Astrocyte of the cerebellum (primary cell): ENCODE measurements at places on chromosomes 1 and 21.

DNA sequence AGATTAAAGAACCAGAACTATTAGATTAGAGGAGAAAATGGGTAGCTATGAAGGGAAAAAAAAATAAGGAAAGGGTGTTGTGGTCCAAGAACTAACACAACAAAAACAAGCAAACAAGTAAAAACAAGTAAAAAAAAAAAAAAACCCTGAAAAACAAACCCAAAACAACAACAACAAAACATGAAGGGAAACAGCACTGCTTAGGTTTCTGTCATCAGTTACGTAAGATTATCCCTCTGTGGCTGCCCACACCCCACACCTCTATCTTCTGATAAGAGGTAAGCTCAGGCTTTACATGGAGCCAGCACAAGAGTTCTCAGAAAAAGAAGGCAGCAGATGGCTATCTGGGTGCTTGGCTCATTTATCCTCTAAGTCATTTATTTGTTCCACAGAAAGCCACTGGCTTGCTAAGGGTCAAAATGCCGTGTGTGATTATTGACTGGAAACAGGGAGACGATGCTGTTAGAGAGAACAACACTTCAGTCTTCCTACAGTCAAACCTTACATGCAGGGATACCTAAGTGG, 57.5 kb downstream of the KIAA0319L start:
- DNase-seq: no peak

GRCh38 chr1:15146971-15147376, 6.6 kb upstream of the TMEM51 start:
- DNase-seq: no peak

- DNase-seq: no peak
Measured at GRCh38 chr1:203722909-203723308, 42.1 kb upstream of the LAX1 start.

- no peak for DNase-seq
Measured at GRCh38 chr1:42419126-42419821, 36.5 kb downstream of the ZMYND12 start.

GRCh38 chr1:195141294-195141693, 1466.9 kb downstream of the KCNT2 start:
- DNase-seq: no peak

- no peak for DNase-seq
Measured at GRCh38 chr1:51418384-51418959, 88.1 kb upstream of the TTC39A start.

- DNase-seq: no peak
Measured at GRCh38 chr1:66750577-66750976, 1.7 kb upstream of the DYNLT5 start.

- no peak for DNase-seq
Measured at GRCh38 chr1:186923486-186923885, 94.7 kb downstream of the PLA2G4A start.

- no peak for DNase-seq
Measured at GRCh38 chr1:240816472-240816871, 204.5 kb upstream of the GREM2 start.

GRCh38 chr1:117812869-117813511, 116.4 kb downstream of the GDAP2 start:
- DNase-seq: no peak

DNA sequence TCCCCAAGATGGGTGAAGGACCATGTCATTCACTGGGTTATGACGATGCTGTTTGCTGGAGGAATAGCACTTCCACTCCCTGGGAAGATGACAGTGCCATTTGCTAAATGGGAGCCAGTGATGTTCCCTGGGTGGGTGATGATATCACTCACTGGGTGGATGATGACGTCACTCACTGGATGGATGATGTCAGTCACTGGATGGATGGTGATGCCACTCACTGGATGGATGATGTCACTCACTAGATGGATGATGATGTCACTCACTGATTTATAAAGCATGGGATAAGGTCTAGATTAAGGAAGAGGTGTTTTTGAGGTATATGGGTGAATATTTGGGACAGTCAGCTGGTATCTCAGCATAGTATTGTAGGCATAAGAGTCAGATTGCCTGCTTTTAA, 457.2 kb downstream of the AJAP1 start:
- no peak for DNase-seq

- DNase-seq: no peak
Measured at GRCh38 chr1:70156529-70157120, 48.8 kb downstream of the LRRC40 start.

DNA sequence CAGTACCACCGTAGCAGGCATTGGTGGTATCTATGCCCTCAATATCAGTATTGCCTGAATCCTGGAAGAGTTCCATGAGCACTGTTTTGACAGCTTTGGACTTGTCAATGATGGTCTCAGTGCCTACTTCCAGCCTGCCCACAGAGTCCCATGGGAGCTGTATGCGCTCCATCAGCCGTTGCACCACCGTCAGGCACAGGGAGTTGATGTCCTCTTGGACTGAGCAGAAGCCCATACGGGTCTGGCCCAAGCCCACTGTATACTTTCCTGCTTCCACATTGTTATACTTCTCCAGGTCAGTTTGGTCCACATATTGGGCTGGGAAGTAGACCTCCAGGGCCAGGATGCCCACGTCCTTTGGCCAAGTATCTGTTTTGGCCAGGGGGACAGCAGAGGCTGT, 4.5 kb downstream of the HMGCS2 start:
- no peak for DNase-seq

DNA sequence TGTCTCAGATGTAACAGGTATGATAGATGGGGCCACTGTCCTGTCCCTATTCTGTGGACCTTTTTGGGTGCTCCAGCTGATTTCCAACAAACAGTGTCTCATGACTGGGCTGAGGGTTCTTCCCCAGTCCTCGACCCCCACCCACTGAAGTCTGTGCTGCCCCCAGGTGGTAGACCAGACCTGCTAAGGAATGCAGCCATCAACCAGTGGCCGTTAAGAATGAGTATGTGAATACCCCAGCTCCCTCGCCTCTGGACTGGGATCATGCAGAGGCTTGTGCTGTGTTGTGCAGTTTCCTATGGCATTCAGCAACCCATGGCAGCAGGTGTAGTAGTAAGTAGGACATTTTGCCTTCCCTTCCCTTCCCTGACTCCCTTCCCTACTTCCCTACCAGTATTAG, 183.1 kb upstream of the KAZN start:
- DNase-seq: no peak

DNA sequence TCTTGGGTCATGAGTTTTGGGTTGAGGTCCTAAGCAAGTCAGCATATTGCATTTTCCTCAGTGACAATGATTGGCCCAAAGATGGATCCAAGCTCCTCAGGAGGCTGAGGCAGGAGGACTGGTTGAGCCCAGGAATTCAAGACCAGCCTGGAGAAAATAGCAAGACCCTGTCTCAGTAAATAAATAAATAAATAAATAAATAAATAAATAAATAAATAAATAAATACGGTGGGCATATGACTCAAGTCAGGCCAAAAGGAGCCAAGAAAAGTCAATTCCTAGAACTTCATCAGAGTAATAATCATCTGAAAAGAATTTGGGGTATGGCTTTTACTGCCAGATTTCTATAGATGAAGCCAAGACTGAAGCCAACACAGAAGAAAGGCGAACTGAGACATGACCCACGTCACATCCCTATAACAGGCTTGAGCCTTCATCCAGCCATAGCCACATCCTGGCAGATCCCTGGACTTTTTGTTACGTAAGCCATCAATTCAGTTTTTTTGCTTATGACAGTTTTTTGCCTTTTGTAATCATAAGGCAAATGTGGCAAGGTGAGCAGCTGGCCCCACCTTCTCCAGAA, 88.5 kb upstream of the NFASC start:
- peak; percentile 13 for DNase-seq

- no peak for DNase-seq
Measured at GRCh38 chr1:204102739-204103430, 30.0 kb downstream of the SOX13 start.

GRCh38 chr1:221634606-221635005, 107.3 kb downstream of the DUSP10 start:
- DNase-seq: no peak

DNA sequence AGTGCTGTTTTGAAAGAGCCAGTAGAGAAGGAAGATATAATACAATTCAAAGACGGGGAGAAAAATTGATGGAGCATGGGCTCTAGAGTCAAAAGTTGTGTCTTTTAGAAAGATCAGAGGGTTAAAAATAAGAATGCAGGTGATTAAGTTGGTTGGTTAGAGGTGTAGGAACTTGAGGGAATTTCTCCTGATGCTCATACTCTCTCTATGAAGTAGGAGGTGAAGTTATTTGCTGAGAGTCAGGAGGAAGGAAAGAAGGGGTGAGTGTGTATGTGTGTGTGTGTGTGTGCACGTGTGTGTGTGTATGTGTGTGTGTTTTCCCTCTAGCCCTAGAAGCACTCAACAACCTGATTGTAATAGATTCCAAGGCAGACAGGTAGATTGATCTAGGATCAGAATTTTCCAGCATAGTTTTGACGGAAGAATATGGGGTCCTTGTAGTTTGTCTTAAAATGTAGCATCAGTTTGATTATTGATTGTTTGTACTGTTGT, 88.3 kb upstream of the MACF1 start:
- no peak for DNase-seq

DNA sequence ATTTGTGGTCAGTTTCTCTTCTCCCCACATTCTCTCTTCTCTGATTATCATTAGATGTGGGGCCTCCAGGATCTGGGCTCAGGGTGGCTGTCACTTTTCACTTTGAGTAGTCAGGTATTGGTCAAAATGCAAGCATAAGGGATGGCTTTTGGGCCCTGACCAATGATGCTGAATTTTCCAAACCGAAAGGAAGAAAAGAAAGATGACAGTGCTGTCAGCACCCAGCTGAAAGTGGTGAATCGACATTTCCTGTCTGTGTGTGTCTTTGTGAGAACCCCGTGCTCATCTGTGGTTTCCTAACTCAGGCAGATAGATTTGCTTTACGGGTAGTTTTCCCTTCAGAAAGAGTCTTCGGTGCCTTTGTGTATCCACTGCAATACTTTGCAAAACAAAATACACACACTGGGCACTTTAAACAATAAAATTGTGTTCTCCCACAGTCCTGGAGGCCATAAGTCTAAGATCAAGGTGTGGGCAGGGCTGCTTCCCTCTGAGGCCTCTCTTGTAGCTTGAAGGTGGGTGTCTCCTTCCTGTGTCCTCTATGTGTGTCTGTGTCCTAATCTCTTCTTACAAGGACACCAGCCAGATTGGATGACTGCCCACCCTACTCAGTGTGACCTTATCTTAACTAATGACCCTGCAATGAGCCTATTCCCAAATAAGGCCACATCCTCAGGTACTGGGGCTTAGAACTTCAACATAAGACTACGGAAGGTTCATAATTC, 274.8 kb upstream of the AJAP1 start:
- DNase-seq: no peak

DNA sequence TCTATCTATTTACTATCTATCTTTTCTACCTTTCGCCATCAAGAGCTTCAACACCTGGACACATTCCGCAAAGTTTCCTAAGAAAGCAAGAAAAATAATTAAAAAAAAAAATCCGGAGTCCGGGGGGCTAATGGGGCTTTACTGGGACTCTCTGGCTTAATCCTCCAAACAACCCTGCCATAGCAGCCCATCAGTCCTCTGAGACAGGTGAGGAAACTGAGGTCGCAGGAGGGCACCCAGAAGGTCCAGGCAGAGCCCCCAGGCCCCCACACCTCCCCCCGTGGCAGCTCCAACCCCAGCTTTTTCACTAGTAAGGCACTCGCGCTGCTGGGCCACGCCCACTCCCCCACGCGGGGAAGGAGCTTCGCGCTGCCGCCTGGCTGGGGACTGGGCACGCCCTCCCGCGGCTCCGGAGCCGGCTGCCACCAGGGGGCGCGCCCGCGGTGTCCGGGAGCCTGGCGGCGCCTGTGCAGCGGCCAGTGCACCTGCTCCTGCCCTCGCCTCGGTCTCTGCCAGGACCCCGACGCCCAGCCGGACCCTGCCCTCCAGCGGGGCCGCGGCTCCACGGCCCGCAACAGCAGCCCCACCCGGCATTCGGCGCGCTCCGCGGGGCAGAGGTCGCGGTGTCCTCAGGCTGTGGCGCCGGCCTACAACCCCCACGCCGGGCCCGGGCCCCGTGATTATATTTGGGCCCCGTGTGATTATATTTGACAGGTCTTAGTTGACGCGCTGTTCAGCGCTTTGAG, 54.1 kb upstream of the SAMD11 start:
- no peak for DNase-seq

DNA sequence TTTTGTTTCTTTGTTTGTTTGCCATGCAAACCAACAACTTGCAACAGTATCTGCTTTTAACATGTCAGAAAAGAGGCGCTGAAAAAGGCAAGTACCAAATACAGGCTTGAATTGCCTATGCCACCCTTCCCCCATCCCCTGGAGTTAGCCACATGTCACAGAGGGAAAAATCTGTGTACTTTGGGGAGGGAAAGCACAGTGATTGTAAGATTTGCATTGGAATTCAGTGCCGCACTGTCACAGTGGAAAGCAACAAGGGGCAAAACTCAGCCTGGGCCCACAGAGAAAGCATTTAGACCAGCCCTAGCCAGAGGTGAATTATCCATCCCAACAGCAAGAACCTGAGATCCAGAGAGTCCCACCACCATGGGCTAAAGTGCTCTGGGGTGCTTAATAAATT, 52.4 kb upstream of the ACADM start:
- DNase-seq: no peak

- no peak for DNase-seq
Measured at GRCh38 chr1:178055779-178056471, 38.0 kb upstream of the RASAL2 start.

DNA sequence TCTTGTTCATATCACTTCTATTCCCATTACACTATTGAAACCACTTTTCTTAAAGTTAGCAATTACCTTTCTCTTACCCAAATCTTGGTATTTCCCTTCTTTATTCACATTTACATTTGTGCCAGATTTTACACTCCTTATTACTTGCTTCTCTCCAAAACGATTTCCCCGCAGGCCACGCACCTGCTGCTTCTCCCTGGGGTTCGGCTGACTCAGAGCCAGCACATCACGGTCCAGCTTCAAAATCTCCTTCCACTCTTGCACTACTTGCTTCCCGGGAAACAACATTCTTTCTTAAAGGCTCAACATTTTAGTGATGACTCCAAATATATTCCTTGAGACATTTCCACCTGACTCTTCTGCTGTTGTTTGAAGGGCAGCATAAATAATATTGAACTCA, 20.7 kb downstream of the LHX9 start:
- DNase-seq: no peak

- DNase-seq: no peak
Measured at GRCh38 chr21:45301521-45302081, 13.9 kb upstream of the POFUT2 start.

GRCh38 chr1:170445096-170445495, 86.9 kb upstream of the GORAB start:
- no peak for DNase-seq

DNA sequence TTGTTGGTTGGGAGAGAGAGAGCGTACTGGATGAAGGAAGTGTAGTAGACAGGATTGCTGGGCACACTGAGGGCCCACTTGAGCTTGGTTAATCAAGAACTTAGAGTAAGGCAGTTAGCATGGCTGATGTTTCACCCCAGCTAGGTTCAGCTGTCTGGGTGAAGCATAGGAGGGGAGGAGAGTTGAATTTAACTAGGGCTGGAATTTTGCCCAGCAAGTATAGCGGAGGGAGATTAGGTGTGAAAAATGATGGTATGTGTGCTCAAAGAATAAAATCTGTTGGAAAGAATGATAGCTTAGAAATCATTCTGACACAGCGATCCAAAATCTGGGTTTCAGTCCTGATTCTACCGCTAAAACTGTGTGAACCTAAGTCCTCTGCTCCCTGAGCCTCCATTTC, 461.5 kb upstream of the PROX1 start:
- DNase-seq: no peak

GRCh38 chr1:30990591-30990990, 74.9 kb downstream of the PUM1 start:
- DNase-seq: no peak
